ENCODE measurements at places on chromosomes 2 and 18.

- DNase-seq: no peak
Measured at GRCh38 chr18:53509886-53510285, 714.6 kb downstream of the MBD2 start.

DNA sequence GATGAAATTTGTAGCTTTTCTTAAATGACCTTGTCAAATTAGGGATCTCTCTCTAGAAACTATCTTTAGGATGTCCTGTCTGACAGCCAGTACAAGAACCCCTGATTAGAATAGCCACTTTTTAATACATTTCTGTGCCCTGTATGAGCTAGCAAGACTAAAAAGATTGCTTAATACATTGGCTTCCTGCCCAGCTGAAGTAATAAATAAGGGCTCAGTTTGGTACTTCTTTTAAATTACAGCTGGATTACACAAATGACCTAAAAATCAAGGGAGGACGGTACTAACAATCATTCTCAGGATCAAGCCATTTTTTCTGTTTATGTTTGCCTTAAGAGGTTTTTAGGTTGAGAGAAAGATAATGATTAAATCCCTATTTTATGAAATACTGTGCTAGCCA, 11.6 kb upstream of the OLA1 start:
- peak; percentile 12 for DNase-seq

DNA sequence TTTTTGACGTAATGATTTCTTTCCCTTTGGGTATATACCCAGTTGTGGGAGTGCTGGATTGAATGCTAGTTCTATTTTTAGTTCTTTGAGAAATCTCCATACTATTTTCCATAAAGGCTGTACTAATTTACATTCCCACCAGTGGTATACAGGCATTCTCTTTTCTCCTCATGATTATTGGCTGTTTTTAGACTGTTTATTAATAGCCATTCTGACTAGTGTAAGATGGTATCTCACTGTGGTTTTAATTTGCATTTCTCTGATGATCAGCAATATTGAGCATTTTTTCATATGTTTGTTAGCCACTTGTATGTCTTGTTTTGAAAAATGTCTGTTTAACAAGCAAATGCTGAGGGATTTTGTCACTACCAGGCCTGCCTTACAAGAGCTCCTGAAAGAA, 9.2 kb upstream of the CD28 start:
- no peak for DNase-seq

- DNase-seq: no peak
Measured at GRCh38 chr18:74836296-74837139, 238.8 kb downstream of the ZNF407 start.

DNA sequence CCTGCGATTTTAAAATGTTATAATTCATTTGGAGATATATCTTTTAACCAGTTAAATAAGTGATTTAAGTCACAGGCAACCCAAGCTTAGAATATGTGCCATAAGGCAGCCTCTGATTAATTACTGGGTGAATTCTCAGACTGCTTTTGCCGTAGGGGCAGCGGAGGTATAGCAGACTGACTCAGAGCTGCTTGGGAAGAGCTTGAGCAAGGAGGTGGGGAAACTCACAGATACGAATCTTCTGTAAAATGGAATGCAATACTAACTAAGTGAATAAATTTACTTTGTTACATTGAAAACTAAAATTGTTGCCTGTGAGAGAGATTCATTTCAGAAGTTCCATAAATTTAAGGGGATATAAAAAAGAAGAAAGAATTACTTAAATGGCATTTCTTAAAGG, 115.4 kb downstream of the KYNU start:
- no peak for DNase-seq

DNA sequence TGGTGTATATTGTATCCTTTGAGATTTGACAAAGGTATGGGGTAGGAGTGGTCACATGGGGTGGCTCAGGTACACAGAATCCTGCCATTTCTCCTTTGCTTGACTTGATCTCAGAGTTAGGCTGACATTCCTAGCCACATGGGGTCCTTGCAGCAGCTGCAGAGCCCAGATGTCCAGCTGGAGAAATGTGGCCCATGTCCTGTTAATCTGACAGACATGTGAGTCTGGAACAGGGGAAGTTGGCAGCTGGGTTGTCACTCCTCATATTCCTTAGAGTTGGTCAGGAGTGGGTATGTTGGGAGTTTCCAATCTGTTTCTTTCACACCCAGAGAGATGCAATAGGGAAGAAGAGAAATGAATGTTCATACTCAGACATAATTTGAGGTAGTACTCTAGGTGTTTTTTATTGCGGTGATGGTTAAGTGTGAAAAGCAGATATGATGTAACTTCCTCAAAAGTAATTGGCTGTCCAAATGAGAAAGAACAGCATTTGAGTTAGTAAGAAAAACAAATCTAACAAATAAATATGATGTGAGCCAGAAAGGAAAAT, 402.6 kb upstream of the MEIS1 start:
- no peak for DNase-seq

DNA sequence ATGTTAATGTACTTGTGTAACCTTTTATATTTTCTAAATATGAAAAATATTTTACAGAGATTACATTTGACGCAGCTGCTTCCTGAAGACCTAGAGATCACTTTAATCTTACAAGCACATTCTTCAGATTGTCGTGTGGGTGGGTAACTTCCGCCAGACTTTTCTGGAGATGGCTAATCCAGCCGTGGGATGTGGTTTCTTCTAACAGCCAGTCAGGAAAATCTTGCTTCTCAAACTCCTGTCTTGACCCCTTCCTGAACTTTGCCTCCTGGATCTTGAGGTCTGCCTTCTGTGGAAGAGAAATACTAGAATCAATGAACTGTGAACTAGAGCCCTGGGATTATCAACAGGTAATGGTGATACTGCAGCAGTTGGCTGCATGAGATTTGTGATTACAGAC, 401.6 kb upstream of the TNP1 start:
- DNase-seq: no peak

DNA sequence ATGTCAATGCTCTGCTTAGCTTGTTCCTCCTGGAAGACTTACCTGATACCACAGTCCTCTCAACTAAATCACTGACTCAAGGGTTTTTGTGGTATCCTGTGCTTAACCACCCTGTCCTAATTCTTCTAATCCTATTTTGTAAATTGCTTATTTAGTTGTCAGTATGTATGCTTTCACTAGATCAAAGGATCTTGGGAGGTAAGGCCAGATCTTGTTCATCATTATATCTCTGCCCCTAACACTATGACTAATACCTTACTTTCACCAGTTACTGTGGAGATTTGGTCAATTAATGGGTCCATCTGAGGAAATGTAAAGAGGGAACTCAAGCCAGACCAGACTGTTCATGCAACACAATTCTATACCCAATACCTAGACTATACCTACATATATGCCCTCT, 203.2 kb downstream of the GULP1 start:
- DNase-seq: no peak

- no peak for DNase-seq
Measured at GRCh38 chr2:23924589-23925359, 2.1 kb downstream of the ATAD2B start.

DNA sequence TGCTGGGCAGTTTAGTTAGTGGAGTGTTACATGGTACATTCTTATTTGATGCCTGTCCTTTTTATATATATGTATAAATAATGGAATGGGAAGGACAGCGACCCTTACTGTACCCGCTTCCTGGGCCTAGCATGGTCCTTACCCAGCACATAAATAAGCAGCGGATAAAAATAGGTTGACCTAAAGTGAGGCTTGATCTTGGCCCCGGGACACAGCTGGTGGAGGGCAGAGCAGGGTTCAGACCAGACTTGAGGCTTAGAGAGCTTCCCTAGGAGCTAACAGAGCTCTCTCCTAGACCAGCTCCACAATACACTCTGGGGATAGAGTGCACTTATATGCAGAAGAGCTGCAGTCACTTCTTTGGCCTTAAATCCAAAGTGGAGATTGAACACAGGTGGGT, 46.9 kb upstream of the RPL31 start:
- no peak for DNase-seq

All from RWPE1 (cell line).